ENCODE measurements at places on chromosomes 12 and 14.

- no peak for DNase-seq
These were observed 1727.1 kb upstream of the SEL1L start for GRCh38 chr14:83260751-83261150.

GRCh38 chr14:91385697-91386096 lies 31.9 kb downstream of the CCDC88C start:
- DNase-seq: no peak

DNA sequence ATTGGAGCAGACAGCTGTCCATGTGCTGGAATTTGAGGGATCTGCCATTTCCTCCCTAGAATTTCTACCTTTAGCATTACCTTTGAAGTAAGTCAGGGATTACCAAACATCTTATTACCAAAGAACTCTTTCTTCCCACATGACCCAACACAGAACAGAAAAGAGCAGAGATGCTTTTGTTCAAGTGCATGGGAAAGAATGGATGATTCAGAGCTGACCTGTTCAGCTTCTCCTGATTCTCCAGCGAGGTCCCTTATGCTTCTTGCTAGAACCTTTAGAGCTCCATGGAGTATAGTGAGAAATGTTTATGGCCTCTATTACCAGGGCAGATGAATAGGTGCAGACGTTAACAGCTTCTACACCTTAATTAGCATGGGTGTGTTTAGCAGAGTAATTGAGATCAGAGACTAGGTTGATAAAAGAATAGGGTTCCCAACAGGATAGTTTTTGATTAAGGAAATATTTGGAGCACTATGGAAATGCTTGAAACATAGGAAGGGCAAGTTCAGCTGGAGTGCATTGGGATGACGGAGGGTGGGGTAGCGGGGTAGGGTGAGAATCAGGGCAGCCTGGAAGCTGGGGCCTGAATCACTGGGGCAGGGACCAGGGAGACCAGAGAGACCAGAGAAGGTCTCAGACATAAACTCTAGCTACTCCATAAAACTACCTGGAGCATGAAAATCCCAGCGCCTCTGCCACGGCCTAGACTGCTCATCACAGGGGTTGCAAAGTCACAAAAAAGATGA lies 223.7 kb downstream of the CACNA1C start:
- DNase-seq: no peak

- no peak for DNase-seq
These were observed 4.9 kb downstream of the SH2B3 start for GRCh38 chr12:111410431-111411184.

- no peak for DNase-seq
These were observed 1.3 kb downstream of the RCOR1 start for GRCh38 chr14:102593825-102594137.

DNA sequence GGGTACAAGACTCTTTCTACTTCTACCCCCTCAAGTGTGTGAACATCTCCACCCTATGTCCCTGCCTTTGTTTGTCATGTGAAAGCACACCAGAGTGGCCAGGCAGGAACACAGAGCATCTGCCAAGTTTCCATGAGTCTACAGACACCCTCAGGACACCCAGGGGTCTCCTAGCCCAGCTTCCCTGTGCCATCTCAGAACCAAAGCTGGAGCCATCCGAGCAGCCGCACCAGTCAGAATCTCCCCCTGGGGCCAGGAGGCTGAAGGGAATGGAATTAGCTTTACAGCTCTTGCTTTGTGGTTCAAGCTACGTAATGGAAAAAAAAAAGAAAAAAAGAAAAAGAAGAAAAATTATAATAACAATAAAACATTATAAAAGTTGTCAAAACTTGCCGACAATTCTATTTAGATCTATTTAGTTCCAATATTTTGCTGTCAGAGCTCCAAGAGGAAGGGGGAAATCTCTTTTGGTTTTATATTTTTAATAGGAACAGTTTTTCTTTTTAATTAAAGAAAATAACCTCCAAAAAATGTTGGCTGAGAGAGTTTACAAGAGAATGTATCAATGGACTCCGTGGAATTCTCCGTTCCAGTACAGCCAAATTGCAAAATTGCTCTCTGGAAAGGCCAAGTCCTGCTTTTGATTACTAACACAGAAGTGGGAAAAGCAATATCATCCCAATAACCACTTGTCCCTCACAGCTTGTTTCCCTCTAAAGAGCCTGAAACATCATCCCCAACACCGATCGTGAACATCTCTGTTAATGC lies 37.1 kb downstream of the TBX5 start:
- DNase-seq: no peak

- DNase-seq: no peak
These were observed 23.9 kb upstream of the CCDC63 start for GRCh38 chr12:110822821-110823415.

DNA sequence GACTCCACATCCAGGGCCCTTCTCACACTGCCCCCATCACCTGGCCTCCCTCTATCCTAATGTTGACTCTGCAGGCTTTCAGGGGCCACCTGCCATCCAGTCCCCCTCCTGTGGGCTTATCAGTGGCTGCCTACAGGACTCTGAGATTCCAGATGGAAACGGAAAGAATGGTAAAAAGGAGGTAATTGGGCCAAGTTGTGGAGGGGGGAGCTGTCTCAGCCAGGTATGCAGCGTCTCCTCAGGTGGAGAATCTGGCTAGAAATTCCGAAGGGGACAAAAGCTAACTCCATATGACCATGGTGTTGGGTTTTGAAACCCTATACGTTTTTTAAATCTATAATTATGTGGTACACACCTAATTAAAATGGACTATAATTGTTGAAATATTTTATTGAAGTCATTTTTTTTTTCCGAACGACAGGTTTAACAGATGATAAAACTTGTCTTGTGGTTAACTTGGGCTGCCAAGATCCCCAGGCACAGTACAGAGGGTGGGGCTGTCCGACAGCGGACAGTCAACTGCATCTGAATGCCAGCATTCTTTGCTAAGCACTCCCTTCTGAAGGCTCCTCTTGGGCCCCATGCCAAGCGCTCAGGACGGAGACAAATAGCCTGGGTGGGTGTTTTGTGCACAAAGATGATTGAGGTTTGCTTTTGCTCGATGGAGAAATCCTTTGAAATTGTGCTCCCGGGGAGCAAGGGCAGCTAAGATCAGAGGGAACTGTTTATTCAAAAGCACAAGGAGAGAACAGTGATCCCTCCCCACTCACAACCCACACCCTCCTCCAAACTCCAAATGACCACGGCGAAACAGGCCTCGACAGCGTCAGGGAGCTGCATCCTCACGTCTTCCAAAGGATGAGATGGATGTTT lies 365.6 kb downstream of the BCL11B start:
- DNase-seq: peak; percentile 11

DNA sequence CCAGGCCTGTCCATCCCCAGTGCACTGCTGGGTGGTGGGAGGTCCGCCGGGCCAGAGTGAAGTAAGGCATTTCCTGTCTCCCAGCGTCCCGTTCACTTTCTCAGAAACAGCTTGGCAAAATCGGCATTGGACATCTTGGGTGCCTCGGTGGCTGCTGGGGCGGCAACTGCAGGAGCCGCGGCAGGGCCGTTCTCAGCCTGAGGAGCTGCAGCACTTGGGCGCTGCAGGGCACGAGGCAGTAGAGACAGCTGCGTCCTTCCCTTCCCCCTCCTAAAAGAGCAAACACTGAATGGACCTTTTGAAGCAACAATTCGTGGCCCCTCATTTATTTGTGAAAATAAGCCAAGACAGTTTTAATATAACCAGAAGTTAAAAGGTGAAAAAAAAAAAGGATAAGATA lies 8.3 kb downstream of the FICD start:
- DNase-seq: no peak

DNA sequence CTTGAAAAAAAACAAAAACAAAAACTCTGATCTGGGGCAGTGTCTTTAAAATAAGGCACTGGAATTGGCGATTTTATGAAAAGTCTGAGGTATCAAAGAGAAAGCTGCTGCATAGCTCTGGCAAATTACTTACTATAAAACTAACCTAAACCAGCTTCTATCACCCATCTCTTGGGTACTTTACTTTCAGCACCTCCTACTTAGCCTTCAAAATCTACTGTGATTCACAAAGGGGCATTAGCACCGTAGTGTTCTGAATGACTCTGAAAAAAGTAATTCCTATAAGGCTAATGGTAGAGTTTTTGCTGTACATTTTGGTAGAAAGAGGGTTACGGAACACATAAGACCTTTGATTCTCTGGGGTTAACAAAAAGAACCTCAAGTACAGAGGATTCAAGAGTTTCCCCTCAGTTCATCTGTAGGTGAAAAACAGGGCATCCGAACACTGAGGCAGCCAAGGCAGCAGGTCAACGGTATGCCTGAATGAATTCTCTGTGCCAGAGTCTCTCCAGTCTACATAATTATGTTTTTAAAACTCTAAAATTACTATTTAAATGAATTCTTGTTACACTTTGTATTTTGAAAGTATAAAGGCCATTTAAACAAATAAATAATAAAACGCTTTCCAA lies 101.5 kb downstream of the ELK3 start:
- DNase-seq: no peak

GRCh38 chr12:9084417-9084816 lies 31.3 kb downstream of the A2M start:
- no peak for DNase-seq

DNA sequence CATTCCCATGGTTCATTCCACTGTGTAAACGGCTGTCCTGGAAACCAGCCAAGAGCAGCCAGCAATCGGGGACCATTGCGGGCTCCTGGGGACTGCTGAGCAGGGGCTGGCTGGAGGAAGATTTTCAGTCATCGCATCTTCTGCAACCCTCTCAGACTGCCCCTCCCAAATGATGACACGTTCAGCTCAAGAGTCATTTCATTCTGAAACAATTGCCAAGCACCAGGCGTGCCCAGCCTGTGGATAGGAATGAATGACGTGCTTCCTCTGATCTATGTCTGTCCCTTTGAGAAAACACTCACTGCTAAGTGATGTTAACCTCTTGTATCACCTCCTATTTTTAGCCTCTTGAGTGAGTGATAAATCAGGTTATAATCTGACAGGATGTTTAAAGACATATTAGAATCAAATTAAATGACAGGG lies 62.0 kb downstream of the NDUFA12 start:
- DNase-seq: peak; percentile 52

DNA sequence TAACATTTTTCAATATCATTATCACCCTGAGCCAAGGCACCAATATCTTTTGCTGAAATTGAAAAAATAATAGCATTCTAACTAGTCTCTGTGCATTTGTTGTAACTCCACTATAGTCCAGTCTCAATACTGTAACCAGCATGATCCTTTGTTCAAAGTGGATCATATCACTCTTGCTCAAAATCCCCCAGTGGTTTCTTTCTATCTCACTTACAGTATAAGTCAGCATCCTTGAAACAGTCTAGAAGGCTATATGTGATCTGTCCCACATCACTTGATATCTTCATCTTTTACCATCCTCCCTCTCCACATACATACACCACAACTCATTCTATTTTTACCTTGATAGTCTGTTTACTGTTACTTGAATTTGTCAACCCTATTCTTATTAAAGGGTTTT lies 435.7 kb downstream of the CCER1 start:
- DNase-seq: no peak

DNA sequence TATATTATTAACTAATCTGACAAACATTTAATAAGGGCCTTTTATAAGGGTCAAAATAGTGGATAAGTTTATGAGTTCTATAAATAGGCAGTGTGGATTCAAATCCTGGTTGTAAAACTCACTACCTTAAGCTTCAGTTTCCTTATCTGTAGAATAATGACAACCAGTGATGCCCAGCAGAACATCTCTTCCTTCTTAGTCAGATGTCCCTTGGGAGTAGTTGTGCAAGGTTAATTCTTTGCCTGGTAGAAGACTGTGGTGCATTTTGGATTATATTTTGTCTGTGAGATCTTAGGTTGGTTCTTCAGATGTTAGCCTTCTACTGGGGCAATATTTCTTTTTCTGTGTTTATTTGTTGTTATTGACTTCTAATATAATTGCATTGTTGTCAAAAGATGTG lies 59.5 kb downstream of the ARID2 start:
- DNase-seq: peak; percentile 53

Data from fibroblast of skin of left quadriceps (primary cell).